ENCODE measurements at places on chromosomes 16 and 17.

- DNase-seq, result no peak
Measured at GRCh38 chr17:49777563-49777962, 10.9 kb upstream of the KAT7 start.

DNA sequence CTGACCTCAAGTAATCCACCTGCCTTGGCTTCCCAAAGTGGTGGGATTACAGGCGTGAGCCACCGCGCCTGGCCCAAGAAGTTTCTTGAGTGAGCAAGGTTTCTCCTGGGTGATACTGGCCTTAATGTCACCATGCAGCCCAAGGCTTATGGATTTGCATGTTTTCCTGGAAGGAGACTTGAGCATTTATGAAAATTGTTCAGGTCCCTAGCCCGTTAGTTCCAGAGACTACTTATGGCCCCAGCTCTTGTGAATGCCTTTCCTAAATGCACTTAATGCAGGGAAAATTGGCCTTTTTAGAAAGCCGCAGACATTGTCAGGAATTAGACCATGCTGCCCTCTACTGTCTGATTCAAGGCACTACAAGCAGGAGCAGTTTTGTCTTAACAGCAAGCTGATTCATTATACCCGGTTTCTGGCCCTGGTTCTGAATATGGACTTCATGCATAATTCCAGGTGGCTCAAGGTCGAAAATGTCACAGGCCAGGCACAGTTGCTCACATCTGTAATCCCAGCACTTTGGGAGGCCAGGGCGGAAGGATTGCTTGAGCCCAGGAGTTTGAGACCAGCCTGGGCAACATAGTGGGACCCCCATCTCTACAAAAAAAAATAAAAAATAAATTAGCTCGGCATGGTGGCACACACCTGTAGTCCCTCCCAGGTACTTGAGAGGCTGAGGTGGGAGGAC, 91.3 kb downstream of the SNX29 start:
- DNase-seq, result peak; percentile 74

DNA sequence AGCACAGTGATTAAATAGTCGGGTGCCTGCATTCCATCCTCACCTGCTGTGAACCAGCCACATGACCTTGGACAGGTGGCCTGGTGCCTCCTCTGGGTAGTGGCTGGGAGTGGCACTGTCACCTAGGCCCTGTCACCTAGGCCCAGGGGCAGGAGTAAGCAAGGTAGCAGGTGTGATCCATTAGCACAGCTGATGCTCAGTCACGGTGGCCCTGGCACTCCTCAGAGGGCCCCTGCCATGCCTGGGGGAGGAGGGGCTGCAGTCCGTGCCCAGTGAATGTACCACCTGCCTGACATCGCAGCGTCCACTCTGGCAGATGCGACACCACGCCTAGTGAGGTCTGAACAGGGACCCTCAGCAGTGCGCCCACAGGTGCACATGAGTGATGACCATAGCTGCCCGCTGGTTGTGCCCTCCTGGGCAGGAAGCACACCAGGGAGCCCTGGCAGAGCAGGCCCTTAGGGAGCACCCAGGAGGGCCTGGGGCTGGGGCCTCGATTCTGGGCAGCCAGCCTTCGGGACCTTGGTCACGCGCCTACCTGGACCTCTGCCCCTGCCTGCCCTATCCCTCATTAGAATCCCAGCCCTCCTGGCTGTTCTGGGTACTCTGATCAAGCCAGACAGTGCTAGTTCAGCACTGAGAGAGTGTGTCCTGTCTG, 33.1 kb upstream of the CRISPLD2 start:
- DNase-seq, result no peak

DNA sequence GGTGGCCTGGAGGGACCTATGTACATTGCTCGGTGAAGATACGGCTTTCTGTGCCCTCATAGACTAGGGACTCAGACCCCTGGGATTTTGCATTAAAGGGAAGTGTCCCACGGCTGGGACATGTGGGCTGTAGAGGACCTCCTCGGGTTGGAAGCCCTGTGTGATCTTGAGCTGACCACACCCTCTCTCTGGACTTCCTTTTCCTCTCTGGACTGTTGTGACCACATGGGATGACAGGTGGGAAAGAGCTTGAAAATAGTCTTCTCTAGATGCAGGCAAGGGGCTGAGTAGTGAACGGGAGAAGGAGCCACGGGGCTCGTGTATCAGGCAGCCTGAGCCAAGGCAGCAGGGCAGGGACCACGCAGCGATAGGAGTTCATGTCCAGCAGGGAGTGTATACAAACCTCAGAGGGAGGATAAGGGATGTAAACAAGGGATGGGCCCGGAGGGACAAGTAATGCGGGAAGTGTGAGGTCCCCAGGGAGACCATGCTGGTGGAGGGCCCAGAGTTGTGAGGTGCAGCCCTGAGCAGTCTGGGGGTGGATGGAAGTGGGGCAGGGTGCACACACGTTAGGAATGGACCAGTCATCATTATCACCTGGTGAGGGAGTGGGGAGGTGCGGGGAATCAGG, 4.5 kb upstream of the SLC4A1 start:
- DNase-seq, result no peak

GRCh38 chr16:58467905-58468304, 32.0 kb upstream of the NDRG4 start:
- no peak for DNase-seq

GRCh38 chr16:89031715-89032659, 55.0 kb upstream of the CBFA2T3 start:
- no peak for DNase-seq

GRCh38 chr17:50064253-50065001, 8.5 kb downstream of the ITGA3 start:
- DNase-seq, result peak; percentile 100

GRCh38 chr16:87033541-87034300, 283.5 kb downstream of the C16orf95 start:
- no peak for DNase-seq

Data from PC-3 (cell line).